H9 (cell line): ENCODE measurements at places on chromosomes 16 and 17.

DNA sequence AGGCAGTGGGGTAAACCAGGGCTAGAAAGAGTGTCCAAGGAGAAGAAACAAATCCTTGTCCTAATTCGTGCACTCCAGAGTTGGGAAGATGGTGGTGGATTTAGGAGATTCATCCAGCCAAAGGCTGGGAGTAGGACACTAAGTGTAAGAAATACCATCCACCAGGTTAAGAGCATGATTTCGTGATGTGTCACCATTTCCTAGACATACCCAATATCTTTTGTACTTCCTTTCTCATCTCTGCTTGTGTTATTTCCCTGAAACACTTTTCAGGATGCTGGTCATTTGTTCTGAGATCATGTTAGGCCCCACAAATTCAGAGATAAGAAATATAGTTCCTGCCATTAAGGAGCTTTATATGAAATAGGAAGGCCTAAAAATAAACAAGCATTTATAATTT lies 106.3 kb upstream of the HLF start:
- no peak for DNase-seq

DNA sequence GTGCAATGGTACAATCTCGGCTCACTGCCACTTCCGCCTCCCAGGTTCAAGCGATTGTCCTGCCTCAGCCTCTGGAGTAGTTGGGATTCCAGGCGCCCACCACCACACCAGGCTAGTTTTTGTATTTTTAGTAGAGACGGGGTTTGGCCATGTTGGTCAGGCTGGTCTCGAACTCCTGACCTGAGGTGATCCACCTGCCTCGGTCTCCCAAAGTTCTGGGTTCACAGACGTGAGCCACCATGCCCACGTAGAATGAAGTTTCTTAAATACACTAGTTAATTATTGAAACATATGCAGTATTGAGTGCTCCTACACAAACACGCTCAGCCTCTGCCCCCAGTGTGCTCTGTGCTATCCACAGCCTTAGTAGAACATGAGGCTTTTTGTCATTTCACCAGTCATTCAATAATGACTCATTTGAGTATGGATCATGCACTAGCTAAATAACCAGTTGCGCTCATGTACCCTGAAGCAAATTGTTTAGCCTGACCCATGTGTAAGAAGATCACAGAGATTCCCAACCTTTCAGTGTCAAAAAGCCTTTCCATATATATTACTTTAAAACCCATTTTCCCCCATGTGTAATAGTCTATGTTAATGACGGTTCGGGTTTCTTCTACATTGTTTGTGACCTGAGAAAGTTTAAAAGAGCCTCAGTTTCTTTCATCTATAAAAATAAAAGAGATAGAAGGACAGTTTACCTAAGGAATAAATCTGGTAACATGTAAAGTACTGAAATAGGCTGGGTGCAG lies 49.7 kb downstream of the TUBD1 start:
- DNase-seq = peak; percentile 37

- DNase-seq = no peak
These were observed 29.5 kb downstream of the TNFRSF13B start for GRCh38 chr17:16942141-16943031.

GRCh38 chr17:73833775-73834488 lies 189.7 kb upstream of the SDK2 start:
- no peak for DNase-seq

- no peak for DNase-seq
These were observed 7.0 kb upstream of the ZFHX3 start for GRCh38 chr16:73054813-73055482.

DNA sequence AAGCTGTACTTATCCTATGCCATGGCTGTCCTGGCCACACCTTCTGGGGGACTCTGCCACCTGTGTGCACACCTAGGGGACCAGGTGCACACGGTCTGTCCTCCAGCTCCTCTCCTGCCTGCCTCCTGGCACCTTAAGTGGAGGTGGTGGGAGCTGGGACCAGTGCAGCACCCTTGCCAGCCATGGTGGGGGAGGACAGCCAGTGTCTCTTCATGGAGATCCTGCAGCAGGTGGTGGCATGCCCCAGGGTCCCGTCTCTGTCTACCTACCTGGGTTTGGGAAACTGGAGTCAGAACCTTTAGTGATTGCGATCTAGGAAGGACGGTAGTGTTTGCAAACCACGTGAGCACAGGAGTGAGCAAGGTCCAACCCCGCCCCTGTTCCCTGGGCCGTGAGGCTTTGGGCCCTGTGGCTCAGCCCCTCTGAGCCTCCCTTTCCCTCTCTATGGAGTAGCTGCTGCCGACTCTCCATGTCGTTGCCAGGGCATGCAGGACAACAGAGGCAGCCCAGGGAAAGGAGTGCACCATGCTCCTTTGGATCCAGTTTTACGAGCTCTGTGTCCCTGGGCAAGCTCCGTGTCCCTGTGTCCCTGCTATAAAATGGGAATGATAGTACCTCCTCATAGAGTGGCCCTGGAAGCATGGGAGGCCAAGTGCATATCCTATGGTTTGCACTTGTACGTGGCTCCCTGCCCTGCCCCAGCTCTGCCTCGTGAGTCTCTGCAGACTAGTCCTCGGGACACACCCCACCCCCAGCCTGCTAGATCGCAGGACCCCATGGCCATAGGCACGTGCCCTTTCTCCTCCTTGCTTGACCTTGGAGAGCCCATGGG lies 7.1 kb downstream of the ADGRG1 start:
- no peak for DNase-seq

- peak; percentile 75 for DNase-seq
These were observed 797 bp downstream of the GRB7 start for GRCh38 chr17:39738568-39738901.

DNA sequence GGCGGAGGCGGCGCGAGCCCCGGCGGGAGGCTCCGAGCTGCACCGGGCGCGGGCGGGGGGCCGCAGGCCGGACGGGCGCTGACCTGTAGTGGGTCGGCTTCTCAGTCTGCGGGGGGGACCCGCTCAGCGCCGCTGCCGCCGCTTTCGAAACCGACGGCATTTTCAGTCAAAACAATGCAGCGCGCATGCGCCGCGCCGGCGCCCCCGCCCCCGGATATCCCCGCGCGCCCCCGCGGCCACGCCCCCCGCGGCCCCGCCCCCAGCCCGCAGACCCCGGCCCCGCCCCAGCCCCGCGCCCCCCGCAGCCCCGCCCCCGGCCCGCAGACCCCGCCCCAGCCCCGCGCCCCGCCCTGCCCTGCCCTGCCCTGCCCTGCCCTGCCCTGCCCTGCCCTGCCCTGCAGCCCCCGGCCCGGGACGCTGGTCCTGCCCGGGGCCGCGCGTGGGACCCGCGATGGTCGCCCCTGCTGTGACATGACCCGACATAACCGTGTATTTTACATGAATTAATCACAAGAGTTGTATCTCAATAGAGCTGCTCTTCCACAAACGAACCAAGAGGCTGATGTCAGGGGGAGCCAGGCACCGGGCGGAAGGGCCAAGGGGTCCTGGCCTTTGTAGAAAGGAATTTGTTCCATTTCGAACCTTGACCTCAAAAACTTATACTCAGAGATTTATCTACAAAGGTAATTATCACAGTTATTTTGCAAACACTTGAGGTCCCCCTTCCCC lies at the start of gene UNKL:
Gene UNKL (minus strand): TSS at position 173 of the 729 bp plus-strand sequence. CDS start 13 bp downstream, at position 160.
- peak; percentile 71 for DNase-seq

GRCh38 chr16:1678500-1679098 lies 520 bp downstream of the JPT2 start:
- no peak for DNase-seq

DNA sequence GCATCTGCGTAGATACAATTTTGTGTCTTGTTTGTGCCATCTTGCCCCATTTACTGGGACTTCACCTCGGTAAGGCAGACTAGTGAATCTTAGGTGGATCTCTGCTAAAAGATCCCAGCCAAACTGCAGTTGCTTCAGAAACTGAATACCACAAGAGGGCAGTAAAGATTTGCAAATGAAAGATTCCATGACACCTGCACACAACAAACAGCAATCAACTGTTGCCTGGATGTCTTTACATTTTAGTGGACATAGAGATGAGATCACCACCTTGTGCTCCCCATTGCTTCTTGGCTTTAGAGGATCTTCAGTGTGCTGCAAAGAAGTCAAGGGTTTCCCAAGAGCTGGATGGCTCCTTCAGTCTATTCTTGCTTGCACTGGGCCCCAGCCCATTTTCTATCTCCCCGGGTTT lies 119.2 kb upstream of the CACNG5 start:
- DNase-seq = peak; percentile 62

DNA sequence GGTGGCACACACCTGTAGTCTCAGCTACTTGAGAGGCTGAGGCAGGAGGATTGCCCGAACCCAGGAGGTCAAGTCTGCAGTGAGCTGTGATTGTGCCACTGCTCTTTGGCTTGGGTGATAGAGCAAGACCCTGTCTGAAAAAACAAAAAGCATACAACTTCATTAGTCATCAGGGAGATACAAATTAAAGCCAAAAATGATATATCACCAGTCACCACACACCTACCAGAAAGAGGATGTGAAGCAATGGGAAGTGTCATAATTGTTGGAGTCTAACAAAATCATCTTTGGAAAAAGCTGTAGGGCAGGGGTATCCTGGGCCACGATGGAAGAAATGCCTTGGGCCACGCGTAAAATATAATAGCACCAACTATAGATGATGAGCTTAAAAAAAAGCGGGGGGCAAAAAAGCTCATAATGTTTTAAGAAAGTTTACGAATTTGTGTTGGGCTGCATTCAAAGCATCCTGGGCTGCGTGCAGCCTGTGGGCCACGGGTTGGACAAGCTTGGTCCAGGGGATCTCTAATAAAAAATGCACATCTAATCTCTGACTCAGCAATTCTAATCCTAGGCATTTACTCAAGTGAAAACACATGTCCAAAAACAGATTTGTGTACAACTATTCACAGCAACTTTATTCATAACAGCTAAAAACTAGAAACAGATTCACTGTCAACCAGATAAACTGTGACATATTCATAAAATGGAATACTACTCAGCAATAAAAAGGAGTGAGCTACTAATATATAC lies 65.9 kb downstream of the HIC1 start:
- DNase-seq = no peak

- no peak for DNase-seq
These were observed 18.3 kb upstream of the EFCAB13 start for GRCh38 chr17:47305302-47305923.

- no peak for DNase-seq
These were observed 1.9 kb upstream of the DNASE1 start for GRCh38 chr16:3652373-3653195.

DNA sequence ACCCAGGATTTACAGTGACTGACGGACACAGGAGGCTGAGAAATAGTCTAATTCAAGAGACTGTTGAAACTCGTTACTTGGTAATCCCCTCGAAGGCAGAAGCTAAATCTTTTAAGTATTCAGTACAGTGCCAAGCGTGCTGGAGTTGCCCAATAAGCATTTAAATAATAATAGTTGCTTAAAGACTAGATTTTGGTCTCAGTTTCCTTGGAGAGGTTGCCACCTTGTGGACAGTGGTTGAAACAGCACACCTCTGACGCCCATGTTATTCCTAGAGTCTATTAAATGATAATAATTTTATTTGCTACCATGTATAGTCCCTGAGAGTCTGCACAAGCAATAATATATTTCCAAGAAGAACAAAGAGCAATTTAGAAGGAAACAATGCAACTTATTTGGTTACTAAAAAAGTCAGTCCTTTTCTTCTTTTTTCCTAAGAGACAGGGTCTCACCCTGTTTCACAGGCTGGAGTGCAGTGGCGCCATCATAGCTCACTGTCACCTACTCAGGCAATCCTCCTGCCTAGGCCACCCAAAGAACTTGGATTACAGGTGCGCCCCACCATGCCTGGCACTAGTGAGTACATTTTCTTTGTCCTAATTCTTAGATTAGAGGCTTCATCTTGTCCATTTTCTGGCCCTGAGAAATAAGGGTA lies 138.0 kb upstream of the NUDT7 start:
- peak; percentile 42 for DNase-seq

DNA sequence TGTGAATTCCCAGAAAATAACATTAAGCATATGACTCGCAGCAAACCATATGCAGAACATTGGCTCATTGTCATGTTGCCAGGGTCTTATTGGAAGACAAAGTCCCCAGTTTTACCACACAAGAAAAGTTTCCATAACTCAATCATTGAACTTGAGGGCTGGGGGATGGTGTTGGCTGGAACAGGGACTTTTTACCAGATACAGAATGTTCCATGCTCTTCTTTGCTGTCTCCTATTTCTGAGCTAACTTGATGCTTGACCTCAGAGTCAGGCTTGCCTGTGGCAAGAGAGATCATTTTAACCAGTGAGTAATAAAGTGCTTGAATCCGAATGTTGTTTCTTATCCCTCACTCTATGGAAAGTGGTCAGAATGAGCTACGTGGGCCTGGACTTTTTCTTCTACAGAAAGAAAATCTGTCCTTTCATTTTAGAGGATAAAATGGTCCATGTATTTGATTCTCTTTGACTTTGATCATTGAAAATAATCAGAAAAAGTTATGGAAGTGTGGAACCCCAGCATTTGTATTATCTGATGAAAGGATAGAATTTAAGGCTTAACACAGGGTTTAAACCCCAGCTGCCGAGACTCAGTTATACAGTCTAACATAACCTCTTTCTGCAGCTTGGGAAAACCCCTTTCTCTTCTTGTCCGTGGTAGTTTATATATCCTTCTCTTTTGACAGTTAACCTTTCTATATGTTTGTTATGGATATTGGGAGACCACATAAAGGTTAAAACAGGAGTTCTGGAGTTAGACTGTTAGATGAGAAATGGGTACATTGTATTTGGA lies 67.0 kb downstream of the TUBD1 start:
- no peak for DNase-seq
